NCI-H2107 (cell line): ENCODE measurements at places on chromosomes 2 and 18.

GRCh38 chr18:60024345-60024744, 124.5 kb downstream of the PMAIP1 start:
- DNase-seq = no peak

- no peak for DNase-seq
Measured at GRCh38 chr2:172697296-172697695, 38.3 kb upstream of the RAPGEF4 start.

DNA sequence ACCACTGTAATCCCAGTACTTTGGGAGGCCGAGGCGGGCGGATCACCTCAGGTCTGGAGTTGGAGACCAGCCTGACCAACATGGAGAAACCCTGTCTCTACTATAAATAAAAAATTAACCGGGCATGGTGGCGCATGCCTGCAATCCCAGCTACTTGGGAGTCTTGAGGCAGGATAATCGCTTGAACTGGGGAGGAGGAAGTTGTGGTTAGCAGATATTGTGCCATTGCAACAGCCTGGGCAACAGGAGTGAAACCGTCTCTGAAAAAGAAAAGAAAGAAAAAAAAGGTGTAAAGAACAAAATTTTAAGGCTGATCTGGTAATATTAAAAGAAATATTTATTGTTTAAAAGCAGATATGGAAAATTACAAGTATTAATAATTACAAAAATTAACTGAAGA, 29.7 kb downstream of the ZNF804A start:
- DNase-seq = no peak

DNA sequence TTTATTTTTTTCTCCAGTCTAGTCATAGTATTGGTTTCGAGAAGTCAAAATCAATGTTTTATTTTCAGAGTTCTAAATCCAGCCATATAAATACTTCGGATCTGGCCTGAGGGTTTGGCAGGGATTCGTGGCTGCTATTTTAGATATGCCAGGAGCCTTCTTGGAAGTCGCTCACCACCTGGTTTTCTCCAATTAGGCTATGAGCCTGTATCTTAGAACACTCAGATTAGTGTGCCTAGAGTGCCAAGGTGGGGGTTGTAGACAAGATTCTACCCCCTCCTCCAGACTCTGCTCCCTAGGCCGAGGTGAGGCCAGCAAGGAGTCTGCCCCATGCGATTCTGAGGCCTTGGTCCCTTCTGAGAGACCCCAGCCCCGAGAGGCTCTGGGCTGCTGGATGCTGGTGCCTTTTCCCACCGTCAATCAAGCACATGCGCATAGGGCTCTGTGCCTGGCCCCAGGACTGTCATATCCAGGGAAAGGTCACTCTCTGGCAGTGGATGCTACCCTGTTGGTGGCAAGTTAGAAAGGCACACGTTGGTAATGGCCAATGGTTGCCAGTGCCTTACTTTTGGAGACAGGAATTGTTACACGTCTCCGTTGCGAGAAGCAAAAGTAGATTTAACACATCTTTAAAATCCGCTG, 197.1 kb downstream of the AGAP1 start:
- no peak for DNase-seq

DNA sequence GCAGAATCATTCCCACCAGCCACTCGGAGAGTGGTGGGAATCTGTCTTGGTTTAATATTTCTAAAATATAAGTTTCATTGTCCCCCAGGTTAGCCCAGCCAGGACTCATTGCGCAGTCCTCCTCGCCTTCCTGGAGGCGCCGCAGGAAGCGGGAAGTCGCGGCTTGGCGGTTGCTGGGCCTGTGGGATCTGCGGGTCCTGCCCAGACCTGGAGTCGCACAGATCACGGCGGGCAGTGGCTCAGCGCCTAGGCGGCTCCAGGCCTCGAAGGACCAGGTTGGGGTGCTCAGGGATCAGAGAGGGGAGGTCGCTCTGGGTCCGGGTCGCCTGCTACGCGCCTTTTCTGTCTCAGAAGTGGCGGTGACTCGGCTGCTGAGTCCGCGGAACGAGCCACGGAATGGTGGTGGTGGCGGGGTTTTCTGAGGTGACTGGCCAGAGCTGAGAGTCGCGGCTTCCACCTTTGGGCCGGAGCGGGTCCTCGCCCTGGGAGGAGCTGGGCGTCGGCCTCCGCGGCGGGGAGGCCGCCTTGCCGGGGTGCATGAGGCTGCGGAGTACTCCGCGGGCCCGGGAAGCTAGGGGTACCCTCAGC, 2.6 kb downstream of the HOXD3 start:
- DNase-seq = no peak
